Stimulated activated CD4-positive, alpha-beta T cell treated with anti-CD3 and anti-CD28 coated beads, Interleukin-2, amount 100 ng/mL, for 48 hours (primary cell): ENCODE measurements at places on chromosomes 11 and 22.

DNA sequence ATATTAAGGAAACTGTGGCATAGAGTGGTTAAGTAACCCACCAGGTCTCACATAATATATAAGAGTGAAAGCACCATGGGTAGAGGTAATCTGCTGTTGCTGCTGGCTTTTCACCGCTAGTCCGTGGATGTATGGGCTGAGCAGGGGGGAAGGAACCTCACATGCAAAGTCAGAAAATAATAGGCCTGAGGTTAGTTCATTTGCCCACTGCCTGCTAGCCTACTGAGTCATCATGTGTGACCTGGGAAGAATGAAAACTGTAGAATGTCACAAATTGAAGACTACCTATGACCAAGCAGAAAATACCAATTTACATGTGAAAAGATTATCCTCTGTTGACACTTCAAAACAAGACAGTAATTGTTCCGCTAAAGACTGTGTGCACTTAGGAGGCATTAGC, 560.1 kb upstream of the FAT3 start:
- no peak for DNase-seq

DNA sequence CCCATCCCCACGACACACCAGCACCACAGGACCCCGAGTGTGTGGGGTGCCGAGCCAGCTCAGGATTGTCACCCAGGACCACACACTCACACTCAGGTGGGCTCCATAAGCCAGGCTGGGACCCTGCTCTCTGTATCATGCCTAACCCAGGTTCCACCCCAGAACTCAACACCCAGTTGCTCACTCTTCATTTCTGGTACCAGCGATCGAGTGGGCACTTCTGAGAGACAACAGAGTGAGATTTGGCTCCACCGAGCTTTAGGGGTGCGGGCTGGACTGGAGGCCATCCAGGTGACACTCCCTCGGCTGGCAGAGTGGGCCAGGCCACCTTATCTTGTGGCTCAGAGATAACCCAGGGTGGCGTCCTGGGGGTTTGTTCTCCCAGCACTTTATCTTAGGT, 1323.8 kb downstream of the BRD1 start:
- DNase-seq: no peak

GRCh38 chr22:41289671-41290070, 3.7 kb upstream of the RANGAP1 start:
- no peak for DNase-seq

GRCh38 chr11:27209562-27210005, 153.4 kb downstream of the CCDC34 start:
- DNase-seq: no peak

DNA sequence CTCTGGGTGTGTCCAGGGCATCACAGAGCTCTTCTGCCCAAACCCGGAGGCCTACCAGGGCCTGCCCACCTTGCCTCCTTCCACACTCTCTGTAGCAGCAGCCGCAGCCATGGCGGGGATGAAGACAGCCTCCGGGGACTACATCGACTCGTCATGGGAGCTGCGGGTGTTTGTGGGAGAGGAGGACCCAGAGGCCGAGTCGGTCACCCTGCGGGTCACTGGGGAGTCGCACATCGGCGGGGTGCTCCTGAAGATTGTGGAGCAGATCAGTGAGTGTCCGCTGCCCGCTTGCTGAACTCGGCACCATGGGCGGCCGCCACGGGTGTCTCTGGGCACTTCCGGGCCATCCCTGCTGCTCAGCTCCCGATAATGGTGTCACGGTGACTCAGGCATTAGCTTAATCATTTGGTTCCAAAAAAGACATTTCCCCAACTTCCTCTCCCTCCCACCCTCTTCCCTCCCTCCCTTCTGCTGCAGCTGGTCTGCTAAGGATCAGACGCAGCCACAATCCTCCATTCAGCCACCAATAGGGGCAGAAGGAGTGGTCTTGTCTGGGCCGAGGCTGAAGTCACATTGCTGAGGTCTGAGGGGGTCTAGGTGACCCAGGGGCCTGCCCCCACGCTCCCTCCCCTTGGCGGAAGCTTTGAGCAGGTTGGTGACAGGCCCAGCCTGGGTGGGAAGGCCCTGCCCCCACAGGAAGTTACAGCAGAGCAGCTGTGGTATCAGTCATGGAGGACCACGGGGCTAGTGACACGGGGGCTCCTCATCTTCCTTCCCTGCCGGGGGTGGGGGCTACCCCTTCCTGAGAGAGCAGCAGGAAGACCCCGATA, 950 bp downstream of the FERMT3 start:
- peak; percentile 66 for DNase-seq

GRCh38 chr11:14638561-14638960, 5.0 kb upstream of the PDE3B start:
- no peak for DNase-seq

DNA sequence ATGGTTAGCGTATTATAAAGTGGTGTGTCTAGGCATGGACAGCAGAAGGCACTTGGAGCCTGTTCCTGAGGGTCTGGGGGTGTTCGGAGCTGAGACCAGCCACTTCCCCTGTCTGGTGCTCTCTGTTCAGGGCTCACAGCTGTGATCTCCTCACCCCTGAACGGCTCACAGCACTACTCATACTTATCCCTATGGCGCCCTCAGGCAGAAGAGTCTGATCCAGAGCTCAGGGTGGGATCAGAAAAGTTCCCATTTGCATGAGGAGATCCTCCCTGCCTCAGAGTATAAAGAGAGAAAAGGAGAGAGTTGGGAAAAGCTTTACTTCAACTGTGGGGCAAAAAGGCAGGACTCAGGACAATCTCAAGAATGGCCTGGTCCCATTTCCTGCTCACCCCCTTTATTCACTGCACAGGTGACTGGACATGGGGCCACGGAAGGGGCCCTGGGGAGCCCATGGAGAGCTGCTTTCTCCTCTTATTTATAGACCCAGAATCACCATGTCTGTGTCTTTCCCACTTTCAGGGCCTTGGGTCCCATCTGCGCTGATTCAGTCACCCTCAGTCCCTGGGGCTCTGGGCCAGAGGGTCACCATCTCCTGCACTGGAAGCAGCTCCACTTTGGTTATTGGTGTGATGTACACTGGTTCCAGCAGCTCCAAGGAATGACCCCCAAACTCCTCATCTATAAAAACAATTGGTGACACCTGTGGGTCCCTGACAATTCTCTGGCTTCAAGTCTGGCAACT, 97.0 kb upstream of the TOP3B start:
- no peak for DNase-seq

- no peak for DNase-seq
These were observed 24.7 kb downstream of the ALG9 start for GRCh38 chr11:111846636-111847035.

DNA sequence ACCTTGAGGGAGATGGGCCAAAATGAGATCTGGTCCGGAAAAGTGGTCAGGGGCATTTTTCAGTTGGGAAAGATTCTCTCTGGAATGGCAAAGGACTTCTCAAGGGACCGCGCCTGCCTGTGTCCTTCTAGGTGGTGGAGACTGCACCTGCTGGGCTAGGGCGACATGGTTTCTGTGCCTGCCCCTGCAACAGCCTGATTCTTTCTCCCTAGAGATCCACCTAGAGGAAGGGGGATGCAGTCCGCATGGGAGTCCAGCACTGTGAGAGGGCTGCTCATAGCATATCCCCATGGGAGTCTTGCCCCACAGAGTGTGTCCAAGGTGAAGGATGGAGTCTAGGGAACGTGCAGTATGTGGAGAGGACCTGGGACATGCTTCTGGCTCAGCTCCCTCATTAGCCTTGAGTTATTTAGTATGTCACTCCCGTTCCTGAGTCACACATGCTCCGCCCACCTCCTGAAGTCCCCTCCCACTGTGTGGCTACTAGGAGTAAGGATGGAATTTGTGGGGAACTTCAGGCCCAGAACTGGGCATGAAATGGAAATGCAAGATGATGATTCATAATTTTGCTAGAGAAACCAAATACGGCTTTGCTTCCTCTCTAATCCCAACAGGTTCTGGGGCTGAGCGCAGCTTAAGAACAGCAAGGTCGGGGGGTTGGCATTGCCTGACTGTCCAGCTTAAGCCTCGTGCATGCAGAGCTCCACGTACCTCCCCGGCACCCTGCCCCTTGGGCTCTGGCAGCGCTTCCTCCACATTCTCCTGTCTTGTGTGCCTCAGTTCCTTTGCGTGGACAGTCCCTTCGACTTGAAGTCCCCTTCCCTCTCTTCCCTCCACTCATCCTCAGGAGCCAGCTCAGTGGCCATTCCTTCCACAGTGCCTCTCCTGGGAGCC, 35.0 kb downstream of the GRIK4 start:
- no peak for DNase-seq
